T-cell (primary cell): ENCODE measurements at places on chromosomes 7 and 10.

DNA sequence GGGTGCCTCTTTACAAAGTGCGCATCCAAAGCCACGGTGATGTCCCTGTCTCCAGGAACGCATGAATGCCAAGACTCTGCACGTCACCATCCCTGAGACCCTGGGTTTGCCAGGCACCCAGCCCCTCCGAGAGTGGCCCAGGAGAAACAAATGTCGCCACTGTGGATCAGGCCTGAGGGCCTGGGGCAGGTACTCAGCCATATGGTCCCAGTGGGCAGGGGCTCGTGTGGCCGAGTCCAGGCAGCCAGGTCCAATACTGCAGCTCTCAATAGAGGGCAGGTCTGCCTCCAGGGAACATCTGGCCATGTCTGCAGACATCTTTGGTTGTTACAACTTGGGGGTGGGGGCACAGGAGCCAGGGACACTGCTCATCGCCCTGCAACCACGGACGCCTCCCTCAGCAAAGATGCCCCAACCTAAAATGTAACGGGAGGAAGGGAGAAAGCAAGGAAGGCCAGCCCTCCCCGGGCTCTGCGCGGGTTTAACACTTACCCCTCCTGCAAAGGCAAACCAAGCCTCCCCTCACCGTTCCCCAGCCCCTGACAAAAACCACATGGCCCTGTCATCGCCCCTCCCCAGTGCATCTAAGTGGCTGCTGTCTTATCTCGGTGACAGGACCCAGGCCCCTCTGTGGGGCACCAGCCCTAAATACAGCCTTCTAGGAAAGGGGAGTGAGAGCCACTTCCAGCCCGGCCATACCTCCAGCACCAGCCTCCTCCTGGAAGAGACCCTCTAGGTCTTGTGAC lies 10.3 kb upstream of the PAPOLB start:
- DNase-seq, result no peak

DNA sequence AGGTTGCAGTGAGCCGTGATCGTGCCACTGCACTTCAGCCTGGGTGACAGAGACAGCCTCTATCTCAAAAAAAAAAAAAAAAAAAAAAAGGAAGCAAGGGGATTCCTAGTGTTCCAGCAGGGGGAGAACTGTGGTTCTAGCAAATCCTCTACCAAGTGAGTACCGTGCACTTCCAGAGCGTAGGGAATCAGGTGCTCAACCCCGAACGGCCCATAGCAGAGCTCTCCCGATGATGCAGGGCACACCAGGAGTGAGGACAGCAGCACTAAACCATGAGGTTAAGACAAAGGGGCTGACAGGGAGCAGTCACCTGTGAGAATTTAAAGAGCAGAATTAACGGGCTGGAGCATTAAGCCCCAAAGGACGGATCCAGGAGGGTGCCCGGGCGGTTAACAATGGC lies 173.6 kb downstream of the PTPRN2 start:
- no peak for DNase-seq

GRCh38 chr7:80357530-80357929 lies 154.3 kb downstream of the GNAT3 start:
- no peak for DNase-seq

DNA sequence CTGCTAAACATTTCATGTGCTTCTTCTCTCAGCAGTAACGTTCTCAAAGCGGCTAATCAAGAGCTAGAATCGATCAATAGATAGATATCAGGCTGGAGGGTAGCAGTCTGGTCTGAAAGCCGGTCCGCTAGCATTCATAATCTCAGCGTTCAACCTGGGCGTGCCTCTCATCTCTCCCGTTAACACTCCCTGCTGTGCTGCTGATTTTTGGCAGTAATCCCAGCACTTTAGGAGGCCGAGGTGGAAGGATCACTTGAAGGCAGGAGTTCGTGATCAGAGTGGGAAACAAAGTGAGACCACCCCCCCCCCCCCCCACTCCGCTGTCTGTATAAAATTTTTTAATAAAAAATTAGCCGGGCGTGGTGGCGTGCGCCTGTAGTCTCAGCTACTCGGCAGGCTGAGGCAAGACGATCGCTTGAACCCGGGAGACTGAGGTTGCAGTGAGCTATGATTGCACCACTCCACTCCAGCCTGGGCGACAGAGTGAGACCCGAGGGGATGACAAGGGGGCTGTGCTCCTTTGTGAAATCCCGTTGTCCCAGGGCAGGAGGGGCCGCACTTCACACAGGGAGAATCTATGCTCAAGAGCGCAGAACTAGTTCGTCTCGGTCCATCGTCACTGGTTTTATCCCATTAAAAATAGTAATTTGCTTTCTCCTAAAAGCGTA lies 624 bp upstream of the CEP55 start:
- DNase-seq, result peak; percentile 18

DNA sequence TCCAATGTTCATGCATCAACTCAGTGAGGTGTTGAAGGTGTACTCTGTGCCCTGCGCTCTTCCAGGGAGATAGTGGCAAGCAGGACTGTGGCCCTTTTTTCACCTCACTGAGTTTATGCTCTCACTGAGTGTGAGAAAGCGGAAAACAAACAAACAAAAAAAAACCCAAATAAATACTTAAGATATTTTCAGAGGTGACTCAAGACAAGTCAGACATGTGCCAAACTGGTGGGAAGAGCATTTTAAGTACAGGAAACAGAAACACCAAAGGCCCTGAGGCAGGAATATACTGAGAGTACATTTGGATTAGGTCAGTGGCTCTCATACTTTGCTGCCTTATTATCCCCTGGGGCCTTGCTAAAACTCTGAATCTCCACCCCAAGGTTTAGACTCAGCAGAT lies 111.9 kb upstream of the IGFBP3 start:
- DNase-seq, result no peak

DNA sequence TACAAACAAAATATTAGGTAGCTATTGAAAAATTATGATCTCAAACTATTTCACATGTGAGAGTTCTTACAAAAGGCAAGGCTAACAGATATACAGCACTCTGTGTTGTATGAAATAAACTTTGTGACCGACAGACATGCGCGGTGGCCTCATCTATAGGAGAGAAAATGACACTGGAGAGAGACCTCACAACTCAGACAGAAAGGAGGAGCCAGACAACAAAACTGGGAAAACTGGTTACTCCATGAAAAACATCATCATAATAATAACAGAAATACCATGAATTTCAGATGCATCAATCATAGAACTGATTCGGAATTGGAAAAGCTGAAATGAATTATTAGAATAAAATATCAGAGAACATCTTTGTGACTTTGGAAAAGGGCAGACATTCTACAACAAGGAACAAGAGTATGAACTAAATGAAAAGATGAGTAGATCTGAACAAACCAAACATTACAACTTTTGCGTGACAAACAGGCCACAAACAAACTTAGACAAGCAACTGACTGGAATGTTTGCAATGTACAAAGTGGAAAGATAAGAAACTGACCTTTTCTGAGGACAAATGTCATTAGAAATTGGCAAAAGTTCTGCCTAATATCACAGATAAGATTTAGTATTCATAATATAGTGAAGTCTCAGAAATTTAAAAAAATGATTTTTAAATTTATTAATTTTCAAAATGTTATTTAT lies 69.3 kb downstream of the TNS3 start:
- no peak for DNase-seq

DNA sequence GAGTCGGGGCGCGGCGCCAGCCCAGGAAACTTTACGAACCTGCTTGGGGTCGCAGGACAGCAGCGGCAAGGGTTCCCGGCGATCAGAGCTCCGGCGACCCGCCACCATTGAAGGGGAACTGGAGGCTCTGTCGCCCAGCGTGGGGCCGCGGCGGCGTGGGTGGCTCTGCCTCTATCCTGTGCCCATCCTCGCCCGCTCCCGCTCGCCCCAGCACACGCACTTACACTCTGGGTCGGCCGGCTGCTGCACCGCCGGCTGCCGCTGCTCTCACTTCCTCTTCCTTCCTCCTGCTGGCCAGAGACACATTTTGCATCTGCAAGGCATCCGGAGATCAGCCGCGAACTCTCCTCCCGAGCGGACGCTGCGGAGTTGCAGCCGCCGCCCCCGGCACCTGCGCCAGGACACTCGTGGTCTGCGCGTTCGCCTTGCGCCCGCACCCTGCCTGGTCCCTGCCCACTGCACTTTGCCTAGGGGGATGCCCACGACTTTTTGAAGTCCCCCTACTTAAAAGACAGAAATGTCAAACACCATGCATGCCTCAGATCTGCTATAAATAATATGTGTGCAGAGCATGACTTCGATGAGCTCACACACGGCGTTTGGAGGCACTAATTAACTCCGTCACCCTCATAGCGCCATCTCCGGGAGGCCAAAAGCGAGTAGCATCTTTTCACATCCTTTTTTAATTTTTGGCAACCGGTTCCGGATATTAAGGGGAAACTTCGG lies at the start of gene ELMO1:
TSS of gene ELMO1 (minus strand) at position 229 of the 726 bp plus-strand sequence. CDS start 106,174 bp downstream, outside the sequence.
- peak; percentile 79 for DNase-seq

DNA sequence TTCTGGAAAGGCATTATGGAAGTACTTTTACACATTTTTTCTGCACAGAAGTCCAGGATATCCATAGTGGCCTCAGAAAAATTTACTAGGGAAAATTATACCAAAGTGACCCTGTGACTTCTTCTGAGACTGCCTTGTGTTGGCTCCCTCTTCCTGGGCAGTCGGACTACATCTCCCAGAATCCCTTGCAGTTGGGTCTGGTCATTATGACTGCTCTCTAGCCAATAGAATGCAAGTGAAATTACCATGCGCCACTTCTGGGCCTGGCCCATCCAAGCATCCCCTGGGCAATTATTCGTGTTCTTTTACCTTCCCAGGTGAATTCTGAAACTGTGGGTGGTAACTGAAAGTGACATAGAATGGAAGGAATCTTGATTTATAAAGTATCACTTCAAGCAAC lies 430.9 kb downstream of the ACTR3B start:
- DNase-seq, result no peak

- DNase-seq, result no peak
Measured at GRCh38 chr10:30216821-30217220, 132.3 kb downstream of the MTPAP start.

- DNase-seq, result no peak
Measured at GRCh38 chr10:34249634-34250033, 565.5 kb downstream of the PARD3 start.

DNA sequence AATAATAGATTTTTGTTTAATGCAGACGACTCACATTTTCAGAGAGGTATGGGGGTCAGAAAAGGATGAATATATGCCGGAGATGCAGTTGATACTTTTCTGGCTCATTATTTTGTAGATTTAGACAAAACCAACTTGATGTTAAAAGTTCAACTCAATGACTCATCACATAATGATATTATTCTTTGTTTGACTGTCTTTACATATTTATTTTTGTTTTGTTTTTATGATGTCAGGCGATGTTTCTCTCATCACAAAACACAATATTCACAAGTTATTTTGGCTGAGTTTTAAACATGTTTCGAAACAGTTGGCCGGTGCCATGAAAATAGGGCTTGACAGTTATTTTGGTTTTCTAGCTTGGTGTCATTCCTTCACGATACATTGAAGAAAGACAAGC lies 1.3 kb downstream of the GJD4 start:
- DNase-seq, result no peak

- no peak for DNase-seq
Measured at GRCh38 chr7:137633133-137633532, 213.6 kb downstream of the DGKI start.

GRCh38 chr7:136359333-136359903 lies 382.3 kb upstream of the MTPN start:
- no peak for DNase-seq

DNA sequence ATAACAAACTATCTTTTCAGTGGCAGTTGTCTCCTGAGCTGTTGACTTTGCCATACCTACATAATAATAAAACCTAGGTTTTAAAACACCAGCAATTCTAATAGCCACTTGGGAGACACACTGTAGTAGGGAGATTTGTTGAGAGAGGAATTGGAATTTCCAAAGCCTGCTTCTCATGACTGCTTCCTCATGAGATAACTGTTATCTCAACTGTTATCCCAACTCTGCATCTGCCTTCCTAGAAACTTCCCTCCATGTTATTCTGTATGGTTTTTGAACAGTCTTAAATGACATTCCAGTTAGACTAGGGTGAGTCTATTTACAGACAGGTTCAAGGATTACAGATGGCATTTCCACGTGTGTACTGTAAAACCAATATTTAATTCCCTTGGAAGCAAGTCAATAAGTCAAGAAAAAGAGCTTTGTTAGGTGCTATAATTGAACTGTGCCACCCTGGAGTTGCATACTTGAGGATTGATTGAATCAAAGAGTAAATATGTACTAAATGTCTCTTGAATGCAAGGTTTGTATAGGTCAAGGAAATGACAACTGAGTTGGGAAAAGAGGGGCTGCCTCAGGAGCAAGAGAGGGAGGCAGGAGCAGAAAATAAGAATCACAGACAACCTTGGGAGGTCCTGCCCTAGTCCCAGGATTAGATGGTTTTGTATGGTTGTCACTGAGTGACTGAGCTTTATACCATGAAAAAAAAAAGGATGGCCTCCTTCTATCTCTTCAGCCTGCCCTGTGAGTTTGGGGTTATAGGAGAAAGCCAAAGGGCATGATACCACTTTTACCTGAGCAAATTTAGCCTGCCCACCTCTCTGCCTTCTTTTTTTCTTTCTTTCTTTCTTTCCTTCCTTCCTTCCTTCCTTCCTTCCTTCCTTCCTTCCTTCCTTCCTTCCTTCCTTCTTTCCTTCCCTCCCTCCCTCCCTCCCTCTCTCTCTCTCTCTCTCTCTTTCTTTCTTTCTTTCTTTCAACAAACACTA lies 9.9 kb upstream of the TM9SF3 start:
- no peak for DNase-seq

DNA sequence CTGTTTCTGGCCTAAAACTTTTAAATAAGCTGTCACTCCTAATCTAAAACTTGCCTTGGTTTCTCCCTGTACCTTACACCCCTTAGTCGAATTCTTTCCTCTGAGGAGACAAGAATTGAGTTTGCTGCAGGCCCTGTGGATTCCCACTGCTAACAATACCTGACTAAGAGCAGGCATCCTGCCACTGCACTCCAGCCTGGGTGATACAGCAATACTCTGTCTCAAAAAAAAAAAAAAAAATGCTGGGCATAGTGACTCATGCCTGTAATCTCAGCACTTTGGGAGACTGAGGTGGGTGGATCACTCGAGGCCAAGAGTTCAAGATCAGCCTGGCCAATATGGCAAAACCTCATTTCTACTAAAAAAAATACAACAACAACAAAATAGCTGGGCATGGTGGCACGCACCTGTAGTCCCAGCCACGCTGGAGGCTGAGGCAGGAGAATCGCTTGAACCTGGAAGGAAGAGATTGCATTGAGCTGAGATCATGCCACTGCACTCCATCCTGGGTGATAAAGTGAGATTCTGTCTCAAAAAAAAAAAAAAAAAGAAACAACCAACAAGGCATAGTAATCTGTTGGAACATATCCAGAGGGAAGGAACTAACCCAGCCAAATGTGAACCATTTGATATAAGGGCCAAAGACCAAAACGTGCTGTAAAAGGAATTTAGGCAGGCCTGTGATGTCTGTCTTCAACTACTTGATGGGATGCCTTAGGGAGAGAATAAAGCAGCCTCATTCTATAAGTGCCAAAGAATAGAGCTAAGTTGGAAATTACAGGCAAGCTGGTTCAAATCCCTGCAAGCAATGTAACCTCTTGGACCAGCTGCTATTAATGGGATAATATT lies 732.7 kb upstream of the AUTS2 start:
- no peak for DNase-seq

DNA sequence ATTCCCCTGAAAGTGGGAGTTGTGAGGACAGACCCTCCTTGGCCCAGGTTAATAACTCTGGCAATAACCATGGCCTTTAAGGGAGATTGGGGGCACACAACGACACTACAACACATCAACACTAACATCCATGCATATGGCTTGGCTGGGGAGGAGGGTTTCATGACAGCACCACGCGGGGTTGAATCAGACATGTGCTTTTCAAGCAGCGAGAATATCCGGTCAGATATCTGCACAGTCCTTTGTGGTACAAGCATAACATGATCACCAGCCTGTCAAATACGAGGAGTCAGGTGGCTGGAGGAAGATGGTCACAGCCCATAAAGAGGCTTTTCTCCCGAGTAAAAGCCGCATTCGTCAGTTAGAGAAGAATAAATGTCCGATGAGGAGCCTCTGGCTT lies 13.1 kb upstream of the KLRG2 start:
- no peak for DNase-seq
